ENCODE measurements at places on chromosomes 13 and 19.
A peak's percentile ranks its signal among the peaks of the same experiment; 100 is the strongest.

GRCh38 chr13:40780822-40781401 lies 8.5 kb upstream of the SLC25A15 start:
- DNase-seq = no peak

DNA sequence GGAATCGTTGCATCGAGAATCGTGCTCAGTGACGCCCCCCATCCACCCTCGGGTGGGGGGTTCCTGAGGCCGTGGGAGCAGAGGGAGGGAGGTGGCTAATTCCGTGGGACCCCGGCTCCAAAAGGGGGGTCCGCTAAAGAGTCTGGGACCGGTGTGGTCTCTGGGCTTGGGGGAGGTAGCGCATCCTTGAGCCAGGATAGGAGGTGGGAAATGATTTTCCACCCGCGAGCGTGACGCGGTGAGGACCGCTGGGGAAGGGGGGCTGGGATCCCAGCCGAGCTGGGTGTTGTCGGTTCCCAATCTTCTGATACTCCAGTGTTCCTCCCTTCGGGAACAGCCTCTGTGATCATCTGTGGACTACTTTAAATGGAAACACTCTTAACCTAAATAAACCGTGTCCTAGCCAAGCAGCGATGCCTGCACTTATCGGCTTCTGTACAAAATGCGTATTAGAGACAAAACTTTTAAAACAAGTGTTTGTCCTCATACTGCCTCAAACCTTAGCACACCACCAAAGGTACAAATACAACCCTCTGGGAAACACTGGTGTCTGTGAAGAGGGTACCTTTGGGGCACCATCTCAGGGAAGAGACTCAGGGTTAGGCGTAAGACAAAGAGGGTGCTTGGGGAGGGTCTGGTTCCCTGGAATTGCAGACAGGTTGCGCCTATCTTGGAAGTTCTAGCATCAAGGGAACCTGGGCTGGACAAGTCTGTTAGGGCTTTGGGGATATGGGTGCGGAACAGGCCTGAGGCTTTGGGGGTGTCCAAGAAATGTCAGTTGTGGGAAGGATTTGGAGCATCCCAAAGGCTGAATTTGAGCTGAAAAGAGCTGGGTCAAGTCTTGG lies 16.0 kb downstream of the KCNC3 start:
- DNase-seq = no peak

DNA sequence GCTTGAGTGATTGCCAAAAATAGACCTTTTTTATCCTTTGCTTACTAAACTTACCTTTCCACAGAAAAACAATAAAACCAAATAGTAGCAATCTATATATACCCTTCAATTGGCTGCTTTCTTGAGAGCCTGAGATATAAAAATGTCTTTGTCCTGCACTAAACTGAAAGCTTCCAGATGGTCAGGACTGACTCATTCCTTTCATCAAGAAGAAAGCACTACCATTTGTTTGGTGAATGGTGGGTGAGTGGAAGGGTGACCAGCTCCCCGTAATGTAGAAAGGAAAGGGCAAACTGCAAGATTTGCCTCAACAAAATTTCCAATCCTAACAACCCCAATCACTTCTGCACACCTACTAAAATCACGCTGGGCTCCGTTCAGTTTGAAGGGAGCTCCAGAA lies 67.8 kb downstream of the SACS start:
- DNase-seq = no peak

DNA sequence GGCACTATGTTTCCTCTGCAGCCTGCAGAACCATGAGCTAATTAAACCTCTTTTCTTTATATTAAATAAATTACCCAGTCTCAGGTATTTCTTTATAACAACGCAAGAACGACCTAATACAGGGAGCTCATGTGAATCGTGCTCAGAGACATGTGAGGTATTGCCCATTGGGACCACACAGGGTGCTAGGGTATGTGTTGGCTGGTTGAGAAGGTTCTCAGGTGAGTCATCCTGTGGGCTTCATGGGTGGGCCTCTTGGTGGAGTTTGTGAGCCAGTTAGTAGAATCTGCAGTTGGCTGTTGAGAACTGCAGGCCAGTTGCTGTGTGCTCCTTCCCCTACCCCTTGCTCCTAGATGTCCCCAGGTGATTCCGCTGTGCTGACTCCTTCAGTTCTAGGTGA lies 163.0 kb downstream of the HS6ST3 start:
- no peak for DNase-seq

DNA sequence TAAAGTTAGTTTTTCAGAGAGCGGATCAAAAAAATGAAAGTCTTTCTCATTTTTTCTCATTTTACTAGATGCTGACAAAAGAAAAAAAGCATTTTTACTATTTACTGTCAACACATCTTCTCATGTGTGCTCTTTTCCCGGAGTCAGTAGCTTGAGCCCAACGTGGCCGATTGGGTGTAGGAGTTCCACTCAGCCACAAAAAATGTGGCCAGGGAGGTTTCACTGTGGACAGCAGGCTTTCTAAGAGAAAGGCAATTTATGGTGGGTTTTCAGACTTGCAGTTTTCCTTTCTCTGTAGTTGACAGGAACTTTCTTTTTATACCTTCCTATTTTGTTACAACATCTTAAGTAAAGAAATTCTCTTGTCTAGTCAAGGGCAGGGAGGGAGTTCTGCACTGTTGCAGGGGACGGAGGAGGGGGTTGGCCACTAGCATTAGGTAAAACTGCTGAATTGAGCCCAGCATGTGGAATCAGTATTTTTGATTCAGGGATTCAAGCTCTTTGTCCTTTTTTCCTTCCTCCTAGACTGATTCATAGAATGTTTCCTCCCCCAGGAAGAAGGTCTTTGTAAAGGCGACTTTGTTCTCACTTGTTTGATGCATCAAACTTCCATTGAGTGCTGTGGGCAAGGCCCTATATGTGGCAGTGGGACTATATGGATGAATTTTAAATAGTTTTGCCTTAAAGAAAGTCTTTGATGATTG lies 123.1 kb downstream of the B3GLCT start:
- no peak for DNase-seq

GRCh38 chr19:51108805-51109146 lies 567 bp upstream of the CTU1 start:
- no peak for DNase-seq

DNA sequence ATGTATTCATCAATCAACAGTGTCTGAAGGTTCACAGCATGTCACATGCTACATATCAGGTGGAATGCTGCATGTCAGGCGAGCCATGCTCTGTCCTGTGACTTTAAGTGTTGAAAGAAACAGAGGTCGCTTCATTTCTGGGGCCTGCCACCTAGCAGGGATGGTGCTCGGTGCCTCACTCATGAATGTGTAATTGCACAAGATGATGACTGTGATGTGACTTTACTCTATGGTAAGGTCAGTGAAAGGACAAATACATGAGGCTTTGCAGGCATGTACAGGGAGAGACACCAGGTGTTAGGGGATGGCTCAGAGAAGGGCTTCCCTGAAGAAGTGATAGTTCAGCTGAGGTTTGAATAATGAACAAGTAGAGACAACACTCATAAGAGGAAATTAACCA lies 66.7 kb downstream of the FRY start:
- DNase-seq = no peak

DNA sequence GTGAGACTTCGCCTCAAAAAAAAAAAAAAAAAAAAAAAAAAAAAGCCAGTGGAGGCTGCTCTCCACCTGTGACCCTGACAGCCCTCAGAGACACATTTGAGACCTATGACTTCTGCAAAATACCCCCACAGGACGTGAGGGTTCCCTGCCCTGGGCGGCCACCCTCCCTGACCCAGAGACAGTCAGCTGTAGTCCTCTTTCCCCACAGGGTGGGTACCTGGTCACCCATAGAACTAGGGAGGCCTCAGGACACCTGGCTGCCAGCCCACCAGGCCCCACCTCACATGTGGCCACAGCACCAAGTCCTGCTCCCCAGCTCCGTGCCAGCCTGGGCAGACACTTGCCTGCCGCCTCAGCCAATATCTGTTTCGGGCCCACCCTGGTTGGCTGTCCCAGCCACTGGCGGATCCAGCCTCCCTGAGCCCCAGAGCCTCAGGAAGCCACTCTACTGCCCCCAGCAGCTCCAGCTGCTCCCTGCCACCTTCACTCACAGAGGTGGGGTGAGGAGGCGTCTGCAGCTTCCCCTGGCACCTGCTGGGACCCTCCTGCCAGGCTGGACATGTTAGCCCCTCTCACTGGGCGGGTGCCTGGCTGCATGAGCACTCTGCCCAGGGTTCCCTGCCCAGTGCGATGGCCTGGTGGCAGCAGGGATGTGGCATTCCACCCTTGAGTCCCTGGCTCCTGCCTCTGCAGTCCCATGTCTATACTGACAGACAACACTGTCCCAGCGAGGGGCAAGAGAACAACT lies 6.9 kb downstream of the MKNK2 start:
- DNase-seq = peak; percentile 21

DNA sequence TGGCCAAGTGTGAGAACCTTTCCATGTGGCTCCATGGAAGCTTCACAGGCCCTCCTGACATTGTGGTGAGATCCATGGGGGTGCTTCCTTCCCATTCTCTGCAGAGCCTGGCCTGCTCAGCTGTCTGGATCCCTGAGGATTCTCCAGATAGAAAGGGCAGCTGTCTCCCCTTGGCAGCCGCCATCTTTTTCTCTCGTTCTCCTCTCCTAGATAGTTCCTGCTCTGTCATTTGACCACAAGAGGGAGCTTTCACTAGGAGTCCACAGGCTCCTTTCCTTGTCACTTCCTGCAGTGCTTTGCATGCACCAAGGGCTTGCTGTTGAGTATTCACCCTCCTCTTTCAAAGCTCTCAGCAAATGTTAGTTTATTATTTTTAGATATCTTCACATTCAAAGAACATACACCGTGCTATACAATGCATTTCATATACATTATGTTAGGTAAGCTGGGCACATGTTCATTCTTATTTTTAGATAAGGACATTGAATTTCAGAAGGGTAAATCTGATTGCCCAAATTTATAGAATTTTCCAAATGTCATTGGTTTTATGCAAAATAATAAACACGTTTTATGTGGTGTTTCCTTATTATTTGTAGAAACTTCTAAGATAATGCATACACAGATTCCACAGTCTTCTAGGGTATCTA lies 133.2 kb downstream of the FRY start:
- DNase-seq = no peak

DNA sequence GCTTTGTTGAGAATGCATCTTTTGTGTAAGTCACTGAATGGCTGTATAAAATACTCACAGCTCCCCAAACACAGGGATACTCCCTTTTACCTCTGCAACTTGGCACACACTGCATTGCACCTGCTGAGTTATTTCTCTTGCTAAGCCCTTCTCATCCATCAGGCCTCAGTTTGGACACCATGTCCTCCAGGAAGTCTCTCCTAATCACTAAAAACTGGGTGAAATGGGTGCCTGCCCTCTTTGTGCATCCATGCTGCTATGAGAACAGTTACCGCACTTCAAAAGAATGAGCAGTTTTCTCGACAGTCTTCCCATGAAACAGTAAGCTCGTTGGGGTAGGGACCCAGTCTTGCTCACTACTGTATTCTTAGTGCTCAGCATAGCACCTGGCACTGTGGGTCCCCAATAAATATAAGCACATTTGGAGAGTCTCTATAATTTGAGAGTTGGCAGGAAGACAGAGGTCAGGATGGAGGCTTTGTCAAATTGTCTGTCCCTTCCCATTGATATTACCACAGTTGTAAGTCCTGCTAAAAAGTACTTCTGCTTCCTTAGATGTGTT lies 4.6 kb upstream of the SLC25A30 start:
- no peak for DNase-seq

DNA sequence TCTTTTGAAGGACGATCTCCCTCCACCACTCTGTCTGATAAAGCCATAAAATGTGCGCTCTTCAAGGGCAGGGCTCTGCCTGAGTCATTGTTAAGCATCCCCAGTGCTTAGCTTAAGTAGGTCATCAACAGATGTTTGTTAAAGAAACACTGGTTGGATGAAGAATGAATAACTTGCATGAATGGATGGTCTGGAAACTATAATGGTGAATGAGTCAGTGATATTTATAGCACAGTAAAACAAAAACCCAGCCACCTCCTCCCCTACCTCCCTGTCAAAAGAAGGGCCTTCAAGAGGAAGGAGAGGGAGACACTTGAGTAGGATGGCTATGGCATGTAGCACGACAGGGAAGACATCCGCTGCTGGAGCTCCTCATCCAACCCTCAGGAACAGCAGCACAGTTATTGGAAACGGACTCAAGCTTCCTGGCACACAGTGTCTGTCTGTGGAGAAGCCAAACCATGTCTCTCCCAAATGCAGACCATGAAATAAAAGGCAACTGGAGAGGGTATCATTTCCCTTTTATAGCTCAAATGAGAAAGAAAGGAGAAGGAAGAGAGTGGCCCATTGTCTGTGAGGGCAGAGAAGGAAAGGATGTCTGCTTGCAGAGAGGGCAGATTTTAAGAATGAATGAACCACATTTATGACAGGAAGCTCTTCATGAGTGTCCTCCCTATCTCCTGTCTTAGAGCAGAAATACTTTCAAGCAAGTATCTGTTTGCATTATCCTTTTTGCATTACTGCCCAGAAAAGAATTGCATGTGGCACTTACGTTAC lies 183.5 kb upstream of the UBL3 start:
- DNase-seq = no peak

- DNase-seq = no peak
Observed at GRCh38 chr19:39873385-39873784, 27.2 kb upstream of the FBL start.

DNA sequence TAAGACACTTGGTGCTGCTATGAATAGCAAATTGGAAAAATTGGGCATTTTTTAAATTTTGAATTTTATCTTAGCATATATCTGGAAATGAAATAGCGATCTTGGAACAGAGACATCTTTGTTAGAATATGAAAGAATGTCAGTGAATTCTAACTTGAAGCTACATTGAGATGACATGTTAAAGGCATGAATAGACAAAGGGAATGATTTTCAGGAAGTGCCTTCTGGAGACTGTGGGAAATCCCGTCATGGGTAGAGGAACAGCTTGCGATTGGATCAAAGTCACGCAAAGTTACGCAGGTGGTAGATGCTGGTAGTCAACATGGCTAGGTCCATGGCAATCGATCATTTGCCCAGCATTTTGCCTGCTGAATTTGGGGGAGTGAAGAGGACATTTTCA lies 43.5 kb downstream of the LRCH1 start:
- DNase-seq = no peak

DNA sequence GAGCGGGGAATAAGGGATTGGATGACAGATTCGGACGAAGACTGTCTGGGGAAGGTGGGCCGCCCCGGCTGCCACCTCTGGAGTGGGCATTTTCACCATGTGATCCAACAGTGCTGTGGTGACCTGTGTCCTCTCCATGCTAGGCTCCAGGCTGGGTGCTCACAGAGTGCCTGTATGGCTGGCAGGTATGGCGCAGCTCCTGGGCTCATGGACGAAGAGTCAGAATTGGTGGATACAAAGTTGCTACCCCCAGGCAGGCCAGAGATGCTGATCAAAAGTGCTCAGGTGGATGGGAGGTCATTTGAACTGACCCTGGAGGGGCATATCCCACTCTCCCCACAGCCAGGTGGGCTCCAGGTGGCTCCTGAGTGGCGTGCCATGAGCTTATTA lies 111.3 kb upstream of the UQCRFS1 start:
- no peak for DNase-seq

All from uterus (tissue), 4 donors.